Activated T-helper 1 cell treated with anti-CD3 and anti-CD28 coated beads, Interleukin-2, amount 50 U/mL, for 16 hours (primary cell): ENCODE measurements at places on chromosomes 7 and 10.

- no peak for DNase-seq
Observed at GRCh38 chr7:48931481-48931880, 7.1 kb downstream of the CDC14C start.

- DNase-seq: no peak
Observed at GRCh38 chr7:11133436-11133959, 159.8 kb downstream of the PHF14 start.

DNA sequence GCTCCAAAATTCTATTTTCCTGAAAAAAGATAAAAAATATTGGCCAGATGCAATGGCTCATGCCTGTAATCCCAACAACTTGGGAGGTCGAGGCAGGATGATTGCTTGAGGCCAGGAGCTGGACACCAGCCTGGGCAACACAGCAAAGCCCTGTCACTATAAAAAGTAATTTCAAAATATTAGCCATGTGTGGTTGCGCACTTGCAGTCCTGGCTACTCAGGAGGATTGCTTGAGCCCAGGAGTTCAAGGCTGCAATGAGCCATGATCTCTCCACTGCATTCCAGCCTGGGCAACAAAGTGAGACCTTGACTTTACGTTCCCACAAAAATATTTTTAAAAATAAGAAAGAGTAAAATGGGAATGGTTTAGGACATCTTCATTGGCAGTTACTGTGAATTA, 104.1 kb upstream of the AFAP1L2 start:
- DNase-seq: no peak

DNA sequence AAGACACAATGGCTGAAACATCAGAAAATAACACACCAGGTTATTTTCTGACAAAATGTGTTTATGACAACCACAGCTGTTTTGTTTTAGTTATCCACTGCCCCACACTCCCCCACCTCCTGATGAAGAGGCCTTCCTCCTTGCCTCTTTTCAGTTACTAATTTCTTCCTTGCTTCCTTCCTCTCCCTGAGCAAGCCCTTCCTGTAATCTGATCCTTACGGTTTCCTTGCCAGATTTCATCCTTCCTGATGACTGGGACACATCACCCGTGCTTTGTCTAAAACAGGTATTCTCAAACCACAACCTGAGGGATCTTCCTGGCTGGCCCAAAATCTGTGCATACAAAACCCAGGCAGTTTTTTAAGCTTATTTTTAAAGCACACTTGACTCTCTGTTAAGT, 39.4 kb downstream of the CHST15 start:
- DNase-seq: no peak

- DNase-seq: no peak
Observed at GRCh38 chr10:71244431-71245419, 32.4 kb downstream of the UNC5B start.
